ENCODE measurements at places on chromosomes 11 and 22.

DNA sequence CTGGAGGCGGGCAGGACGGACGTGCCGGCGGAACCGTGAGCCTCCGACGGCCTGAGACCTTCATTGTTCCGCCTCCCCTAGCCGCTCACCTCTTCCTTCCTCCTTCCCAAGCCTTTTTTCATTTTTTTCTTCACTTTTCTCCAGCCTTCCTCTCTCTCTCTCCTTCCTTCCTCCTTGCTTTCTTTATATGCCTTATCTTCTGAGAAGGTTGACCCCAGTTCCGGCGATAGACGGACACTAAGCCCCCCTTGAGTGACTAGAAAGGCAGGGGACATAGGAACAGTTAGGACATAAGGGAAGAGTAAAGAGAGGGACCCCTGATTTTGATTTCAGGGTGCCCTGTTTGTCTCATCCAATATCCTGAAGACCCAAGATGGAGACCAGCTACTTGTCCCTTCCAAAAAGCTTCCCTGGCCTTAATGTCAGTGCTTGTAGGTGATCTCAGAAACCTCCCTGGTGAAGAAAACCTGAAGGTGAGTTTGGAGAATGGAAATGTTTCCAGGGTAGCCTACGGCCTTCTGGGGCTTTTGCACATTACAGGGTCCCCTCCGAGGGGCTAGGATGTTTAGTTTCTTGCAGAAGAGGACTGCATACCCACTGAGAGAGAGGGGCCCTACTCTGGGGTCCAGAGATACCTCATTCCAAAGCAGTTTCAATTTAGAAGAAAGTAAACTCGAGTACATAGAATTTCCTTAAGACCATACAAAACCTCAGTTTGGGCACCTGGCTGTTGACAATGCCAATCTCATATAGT is 3.5 kb downstream of the ADM start:
- no peak for DNase-seq

- no peak for DNase-seq
Measured at GRCh38 chr22:27148055-27148454, 490.7 kb downstream of the MIAT start.

GRCh38 chr22:30887861-30888260 is 80.7 kb downstream of the MORC2 start:
- no peak for DNase-seq

GRCh38 chr22:28373831-28374230 is 305.8 kb downstream of the TTC28 start:
- DNase-seq, result no peak

DNA sequence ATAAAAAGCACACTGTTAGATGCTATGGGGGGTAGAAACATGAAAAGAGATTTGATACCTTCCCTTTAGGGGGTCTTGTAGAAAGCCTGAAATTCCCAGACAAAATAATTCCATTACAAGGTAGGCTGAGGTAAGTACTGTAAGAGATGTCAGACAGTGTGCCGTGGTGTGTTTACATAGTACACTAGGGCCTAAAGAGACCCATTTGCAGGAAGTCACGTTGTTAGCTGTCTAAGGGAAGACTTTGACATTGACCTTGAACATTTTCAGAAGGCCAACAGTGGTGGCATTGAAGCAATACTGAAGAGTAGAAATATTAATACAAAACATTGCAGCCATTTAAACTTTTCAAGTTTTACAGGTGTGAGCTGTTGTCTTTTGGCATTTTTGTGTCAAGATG is 30.8 kb downstream of the EXT2 start:
- DNase-seq, result no peak

GRCh38 chr11:93196816-93197379 is 893 bp downstream of the SLC36A4 start:
- no peak for DNase-seq

DNA sequence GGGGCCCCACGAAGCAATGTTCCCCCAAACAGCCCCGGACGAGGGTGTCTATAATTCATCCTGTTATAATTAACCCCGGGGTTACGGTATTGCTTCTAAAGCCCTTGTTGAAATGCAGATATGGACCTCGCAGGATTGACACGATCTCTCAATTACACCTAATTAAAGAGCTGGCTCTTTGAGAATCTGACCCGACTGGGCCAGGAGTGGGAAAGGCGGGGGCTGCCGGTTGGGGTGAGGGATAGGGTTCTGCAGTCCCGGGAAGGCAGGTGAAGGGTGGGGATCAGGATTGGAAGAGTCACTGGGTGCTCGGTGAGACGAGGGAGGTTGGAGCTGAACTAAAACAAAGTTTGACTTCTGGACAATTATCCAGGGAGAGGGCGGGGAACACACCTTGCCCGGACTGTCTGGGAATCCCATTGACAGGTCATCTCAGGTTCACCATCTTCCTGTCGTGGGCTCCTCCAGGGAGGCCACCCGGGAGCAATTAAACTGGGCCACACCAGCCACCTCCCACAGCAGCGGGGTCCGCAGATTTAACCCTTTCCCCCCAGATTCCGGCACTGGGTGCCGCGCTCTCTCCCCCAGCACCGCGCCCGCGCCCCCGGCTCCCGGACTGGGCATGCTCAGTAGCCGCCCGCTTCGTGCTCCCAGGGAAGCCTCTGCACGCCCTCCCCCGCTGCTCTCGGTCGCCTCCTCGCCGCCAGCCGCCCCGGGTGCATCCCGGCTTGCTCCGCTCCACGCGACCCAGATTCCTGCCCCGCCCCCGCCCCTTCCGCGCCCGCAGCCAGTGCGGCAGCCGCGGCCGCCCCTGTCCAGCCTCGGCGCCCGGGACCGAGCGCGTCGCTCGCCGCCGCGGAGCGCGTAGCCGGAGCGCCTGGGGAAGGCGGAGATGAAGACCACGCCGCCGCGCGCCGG is at the start of gene ELMOD1:
Gene ELMOD1 (plus strand): TSS at position 688 of the 918 bp plus-strand sequence. CDS start 27,043 bp downstream, outside the sequence.
- DNase-seq, result peak; percentile 37

DNA sequence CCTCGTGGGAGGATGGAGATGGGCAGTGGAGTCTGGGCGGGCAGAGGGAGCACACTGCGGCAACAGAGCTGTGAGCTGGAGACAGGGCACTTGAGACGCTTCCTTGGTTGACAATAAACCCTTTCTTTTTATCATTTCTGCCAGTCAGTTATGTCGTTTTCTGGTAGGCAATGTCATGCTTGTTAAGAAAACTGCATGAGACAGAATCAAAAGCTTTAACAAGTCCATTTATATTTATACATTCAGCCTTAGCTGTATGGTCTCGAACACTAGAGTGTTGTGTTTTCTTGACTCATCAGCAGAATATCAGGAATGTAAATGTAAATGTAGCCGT is 31.9 kb downstream of the PPFIA1 start:
- no peak for DNase-seq

DNA sequence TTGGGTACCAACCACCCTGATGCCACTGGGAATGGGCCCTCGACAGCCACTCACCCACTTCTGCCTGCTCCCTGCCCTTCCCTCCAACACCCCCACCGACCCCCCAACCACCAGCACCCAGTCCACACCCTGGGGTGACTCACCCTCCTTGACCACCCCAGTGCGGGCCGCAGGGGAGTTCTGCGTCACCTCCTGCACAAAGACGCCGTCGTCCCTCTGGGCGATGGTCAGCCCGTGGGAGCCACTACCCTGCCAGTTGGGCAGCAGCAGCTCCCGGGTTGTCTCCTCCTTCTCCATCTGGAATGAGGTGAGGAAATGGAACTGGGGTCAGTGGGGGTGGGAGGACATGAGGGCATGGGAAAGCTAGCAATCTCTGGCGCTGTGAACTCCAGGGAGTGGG is 10.8 kb downstream of the AHNAK start:
- no peak for DNase-seq

- no peak for DNase-seq
Measured at GRCh38 chr11:353179-353873, 16.0 kb upstream of the B4GALNT4 start.

- no peak for DNase-seq
Measured at GRCh38 chr22:25176799-25177198, 22.9 kb upstream of the CRYBB3 start.

DNA sequence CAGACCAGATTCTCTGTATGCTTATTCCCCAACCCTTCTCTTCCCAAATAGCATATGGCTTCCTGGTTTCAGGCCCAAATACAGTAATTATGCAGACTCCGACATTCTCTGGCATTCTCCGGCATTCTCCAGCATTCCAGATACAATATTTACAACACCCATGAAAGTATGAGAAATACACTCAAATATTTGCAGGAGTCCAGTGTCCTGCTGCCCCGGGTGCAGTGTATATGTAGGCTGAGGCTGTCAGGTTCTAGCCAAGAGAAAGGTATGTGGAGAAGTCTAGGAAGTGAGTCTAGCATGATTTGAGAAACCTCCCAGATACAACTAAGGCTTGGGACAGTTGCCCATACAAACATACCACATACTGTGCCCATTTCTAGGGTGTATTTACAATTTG is 160.7 kb downstream of the SOX6 start:
- DNase-seq, result no peak

GRCh38 chr11:10597877-10598351 is 29.4 kb upstream of the LYVE1 start:
- no peak for DNase-seq

- DNase-seq, result no peak
Measured at GRCh38 chr11:86781546-86781945, 18.8 kb upstream of the PRSS23 start.

- no peak for DNase-seq
Measured at GRCh38 chr11:19683141-19683805, 29.4 kb upstream of the NAV2 start.

DNA sequence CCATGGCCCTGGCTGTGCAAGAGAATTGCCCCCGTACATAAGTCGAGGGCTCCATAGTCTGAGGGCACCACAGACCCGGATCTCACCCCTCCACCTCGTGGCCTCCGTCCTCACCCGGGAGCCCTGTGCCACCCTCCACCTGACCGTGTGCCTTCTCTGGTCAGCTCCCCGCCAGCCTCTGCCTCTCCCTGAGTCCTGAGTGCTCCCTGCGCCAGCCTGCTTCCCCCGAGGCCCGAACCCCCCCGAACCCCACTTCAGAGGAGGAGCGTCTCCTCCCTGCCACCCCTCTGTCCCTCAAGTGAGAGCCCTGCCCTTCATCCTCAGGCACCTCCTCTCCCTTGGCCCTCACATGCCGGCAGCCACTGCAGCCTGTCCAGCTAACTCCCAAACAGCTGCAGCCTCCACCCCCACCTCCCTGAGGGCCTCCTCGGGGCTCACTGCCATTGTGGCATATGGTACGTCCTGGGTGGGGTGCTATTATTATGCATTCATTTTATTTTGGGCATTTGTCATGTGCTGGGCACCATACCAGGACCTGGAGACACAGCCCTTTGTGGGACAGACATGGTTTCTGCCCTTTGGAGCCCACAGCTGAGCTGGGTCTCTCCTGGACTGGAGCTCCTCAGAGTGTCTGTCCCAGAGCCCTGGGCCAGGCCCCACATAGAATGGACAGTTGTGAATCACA is 67.2 kb downstream of the MYO7A start:
- no peak for DNase-seq

DNA sequence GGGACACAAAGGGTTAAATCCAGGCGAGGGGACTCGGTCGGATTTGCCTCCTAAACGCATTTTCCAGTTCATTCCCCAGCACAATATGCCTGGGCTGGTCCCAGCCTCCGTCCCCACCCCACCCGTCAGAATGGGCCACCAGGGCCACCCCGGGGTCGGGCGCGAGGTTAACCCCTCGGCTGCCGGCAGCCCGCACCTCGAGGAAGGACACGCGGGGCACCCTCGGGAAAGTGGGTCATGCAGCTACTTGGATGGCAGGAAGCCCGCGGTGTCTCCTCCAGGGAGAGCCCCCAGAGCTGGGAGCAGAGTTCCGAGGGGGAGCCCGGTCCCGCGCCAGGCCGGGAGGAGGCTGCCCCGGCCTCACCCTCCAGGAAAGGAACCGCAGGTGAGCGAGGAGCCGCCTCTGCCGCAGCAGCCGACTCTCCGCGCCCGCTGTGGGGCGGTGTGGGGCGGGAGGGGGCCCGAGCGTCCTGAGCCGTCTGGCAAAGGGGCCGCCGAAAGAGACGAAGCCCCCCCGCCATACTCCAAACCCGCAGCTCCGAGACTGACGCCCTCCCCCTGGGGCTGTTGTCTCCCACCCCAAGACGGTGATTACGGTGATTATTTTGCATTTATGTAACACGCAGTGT is 1.4 kb downstream of the NECTIN1 start:
- peak; percentile 14 for DNase-seq

- DNase-seq, result peak; percentile 78
Measured at GRCh38 chr22:37303821-37304274, 21.5 kb downstream of the CYTH4 start.

DNA sequence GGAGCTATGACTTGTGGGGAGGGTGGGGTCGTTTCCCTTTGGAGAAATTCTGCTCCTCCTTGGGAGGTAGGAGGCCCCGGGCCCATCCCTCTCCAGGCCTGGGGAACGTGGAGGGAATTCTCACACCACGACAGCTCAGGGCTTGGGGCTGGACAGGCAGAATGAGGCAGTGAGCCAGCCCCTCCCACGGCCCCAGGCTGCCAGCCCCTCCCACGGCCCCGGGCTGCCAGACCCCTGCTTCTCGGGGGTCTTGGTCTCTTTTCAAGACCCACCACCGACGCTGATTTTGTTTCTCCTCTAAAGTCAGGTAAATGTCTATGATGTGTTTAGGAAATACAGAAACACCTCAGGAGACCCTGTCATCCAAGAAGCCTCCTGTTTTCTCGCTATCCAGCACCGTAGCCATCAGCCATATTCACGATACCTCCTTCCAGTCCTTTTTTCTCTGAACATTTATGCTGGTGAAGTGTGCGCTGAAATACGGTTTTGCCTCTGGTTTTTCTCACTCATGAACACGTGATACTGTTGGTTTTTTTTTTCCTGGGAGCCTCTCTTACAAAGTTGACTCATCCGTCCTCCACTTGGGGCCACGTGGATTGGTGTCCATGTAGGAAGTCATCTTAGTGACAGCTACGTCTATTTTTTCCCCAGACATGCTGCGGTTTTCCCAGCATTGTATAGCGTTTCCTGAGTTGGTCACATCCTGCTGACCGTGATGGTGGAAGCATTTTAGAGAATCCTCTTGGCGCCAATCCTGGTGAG is 1219.6 kb downstream of the BRD1 start:
- no peak for DNase-seq

GRCh38 chr11:113979431-113979830 is 4.5 kb downstream of the HTR3A start:
- DNase-seq, result no peak

DNA sequence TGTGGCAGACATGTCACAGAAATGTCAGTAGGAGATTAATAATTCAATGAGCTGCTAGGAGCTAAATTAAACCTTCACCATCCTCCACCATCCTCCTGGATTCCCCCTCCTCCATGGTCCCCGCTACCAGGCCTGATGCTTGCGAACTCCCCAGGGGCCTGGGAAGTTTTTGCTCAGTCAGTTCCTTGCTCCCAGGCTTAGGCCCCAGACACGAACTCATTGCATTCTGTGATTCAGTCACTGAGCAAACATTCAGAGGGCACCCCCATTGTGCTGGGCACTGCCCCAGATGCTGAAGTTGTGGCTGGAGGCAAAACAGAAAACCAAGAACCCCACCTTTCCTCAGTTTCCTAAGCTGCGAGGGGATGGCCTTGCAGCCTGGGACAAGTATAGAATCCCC is 14.3 kb downstream of the NPTXR start:
- DNase-seq, result no peak

GRCh38 chr22:46598737-46599424 is 21.3 kb upstream of the GRAMD4 start:
- no peak for DNase-seq
